ENCODE measurements at places on chromosomes 13 and 19.

DNA sequence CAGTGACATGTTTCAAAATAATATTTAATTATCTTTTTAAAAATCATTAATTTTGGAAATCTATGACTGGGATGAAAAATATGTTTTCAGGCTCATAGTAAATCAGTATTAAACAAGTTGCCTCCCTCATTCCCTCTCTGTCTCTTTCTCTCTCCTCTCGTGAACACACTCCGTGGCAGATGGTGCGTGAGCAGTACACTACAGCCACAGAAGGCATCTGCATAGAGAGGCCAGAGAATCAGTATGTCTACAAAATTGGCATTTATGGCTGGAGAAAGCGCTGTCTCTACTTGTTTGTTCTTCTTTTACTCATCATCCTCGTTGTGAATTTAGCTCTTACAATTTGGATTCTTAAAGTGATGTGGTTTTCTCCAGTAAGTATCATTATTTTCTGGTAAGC is 22.7 kb downstream of the SGCG start:
- DNase-seq, result no peak

DNA sequence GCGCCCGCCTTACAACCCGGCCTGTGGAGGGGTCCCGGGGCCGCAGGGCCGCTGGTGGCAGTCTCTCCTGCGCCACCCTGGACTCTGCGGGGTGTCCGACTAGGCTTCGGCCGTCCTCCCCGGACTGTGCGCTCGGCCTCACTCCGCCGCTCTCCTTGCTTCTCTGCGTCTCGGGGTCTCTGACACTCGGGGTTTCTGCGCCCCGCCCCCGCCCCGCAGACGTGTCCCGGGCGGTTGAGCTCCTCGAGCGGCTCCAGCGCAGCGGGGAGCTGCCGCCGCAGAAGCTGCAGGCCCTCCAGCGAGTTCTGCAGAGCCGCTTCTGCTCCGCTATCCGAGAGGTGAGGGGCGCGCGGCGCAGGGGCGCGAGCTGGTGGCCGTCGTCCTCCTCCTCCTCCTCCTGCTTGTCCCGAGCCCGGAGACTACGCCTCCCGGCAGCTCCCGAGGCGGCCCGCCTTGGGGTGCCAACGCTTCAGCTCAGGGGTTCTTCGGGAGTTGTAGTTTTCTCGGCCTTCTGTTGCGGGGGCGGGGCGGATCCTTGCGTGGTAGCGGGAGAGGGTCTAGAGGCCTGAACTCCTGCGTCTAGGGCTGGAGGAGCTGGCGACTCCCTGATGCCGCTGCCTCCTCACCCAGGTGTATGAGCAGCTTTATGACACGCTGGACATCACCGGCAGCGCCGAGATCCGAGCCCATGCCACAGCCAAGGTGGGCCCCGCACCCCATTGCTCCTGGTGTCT is 627 bp downstream of the LIN7B start:
- no peak for DNase-seq

- DNase-seq, result no peak
Observed at GRCh38 chr19:16444269-16444600, 27.5 kb downstream of the EPS15L1 start.

DNA sequence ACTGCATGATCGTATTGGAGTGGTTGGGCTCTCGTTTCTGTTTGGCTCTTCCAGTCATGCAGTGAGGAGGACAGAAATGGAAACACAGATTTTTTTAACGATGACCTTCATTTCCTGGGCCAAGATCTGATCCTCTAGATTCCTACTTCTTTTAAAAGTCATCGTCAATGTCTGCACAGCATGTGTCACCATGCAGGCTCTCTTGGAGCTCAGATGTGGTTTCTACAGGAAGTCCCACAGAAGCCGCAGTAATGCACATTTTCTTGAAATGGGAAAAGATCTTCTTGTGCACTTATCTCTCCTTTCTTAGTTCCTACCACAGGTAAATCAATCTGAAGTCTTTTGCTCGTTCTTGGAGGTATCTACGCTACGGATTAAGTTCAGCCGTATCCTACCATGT is 626.9 kb downstream of the EFNB2 start:
- no peak for DNase-seq

DNA sequence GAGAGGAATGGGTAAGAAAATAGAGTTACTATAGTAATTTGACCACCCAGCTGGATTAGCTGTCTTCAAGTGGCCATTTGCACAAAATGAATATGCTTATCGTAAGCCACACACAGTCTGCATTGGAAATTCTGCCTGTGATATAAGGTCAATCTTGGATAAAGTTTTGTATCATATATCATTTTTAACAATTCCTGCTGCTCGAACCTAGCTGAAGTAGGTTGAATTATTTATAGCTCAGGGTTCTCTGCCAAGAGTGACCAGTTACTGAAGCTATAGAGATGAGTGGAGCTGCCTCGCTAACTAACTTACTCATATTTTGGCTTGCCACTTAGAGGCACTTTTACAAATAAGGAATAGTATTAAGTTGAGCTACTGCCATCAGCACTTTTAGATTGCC is 220.9 kb downstream of the RGCC start:
- DNase-seq, result no peak

GRCh38 chr13:48531416-48532255 is 1.2 kb downstream of the RCBTB2 start:
- no peak for DNase-seq

GRCh38 chr19:3606690-3607289 is at the start of gene TBXA2R:
Gene TBXA2R (minus strand): TSS chr19:3606875. CDS start chr19:3600634, 6,241 bp downstream.
- DNase-seq, result no peak

DNA sequence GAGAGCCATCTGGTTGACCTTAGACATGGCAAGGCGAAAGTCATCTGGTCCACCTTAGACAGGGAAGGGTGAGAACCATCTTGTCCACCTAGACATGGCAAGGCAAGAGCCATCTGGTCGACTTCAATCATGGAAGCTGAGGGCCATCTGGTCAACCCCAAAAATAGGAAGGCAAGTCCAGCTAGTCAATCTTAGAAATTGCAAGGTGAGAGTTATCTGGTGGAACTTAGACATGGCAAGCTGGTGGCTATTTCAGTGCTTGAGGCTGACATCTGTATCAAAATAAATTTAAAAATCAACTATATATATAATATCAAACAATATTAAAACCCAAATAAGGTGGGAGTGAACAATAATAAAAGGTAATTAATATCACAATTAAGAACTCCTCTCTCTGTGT is 83.9 kb downstream of the ZNF726 start:
- DNase-seq, result no peak

DNA sequence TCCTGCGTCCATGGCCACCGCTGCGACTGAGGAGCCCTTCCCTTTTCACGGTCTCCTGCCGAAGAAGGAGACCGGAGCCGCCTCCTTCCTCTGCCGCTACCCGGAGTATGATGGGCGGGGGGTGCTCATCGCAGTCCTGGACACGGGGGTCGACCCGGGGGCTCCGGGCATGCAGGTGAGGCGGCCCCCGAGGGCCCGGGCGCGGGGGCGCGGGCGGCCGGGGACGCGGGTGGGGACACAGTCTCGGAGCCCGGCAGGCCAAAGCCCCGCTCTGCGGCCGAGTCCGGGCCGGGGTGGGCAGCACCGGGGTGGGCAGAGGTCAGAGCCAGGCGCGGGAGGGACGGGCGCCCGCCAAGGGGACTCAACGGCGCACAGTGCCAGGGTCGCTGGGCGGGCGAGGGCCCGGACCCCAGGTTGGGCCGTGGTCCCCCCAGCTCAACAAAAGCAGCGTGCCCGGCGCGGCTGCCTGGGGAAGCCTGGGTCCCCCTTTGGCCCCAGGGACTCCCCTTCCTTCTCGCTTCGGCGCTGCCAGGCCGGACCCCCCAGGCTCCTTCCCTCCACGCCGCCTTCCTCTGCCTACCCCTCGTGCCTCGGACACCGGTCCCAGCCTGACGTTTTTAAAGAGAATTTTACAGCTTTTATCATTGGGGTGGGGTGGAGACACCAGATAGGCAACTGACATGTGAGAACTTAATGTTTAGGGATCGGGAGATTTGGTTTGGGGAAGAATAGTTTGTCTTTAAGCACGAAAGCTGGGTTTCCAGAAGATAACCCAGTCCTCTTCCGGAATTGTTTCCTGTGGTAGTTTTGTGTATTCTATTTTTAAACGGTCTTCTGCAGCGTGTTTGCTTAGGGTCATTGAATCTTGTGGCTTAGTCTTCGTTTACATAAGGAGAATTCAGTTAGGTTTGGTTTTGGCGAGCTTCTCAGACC is 509 bp downstream of the TPP2 start:
- DNase-seq, result no peak

DNA sequence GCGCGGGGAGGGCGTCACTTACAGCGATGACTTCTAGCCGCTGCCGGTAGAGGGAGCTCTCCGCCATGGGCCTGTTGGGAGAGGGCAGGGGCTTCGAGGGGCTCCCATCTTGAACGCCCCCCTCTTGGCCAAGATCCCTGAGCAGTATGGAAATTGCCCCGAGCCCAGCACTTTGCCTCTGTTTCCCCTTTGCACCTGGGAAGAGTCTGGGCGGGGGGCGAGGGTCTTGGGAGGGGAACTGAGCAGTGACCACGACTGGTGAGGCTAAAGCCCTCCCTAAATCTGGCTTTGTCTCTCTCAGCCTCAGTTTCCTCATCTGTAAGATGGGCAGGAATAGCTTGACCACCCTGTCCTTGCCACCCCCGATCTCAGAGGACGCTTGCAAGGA is 2.8 kb downstream of the PALM3 start:
- DNase-seq, result no peak

GRCh38 chr13:20713751-20714150 is 10.3 kb downstream of the IL17D start:
- no peak for DNase-seq

GRCh38 chr13:36787181-36787580 is 31.8 kb upstream of the RFXAP start:
- DNase-seq, result no peak

DNA sequence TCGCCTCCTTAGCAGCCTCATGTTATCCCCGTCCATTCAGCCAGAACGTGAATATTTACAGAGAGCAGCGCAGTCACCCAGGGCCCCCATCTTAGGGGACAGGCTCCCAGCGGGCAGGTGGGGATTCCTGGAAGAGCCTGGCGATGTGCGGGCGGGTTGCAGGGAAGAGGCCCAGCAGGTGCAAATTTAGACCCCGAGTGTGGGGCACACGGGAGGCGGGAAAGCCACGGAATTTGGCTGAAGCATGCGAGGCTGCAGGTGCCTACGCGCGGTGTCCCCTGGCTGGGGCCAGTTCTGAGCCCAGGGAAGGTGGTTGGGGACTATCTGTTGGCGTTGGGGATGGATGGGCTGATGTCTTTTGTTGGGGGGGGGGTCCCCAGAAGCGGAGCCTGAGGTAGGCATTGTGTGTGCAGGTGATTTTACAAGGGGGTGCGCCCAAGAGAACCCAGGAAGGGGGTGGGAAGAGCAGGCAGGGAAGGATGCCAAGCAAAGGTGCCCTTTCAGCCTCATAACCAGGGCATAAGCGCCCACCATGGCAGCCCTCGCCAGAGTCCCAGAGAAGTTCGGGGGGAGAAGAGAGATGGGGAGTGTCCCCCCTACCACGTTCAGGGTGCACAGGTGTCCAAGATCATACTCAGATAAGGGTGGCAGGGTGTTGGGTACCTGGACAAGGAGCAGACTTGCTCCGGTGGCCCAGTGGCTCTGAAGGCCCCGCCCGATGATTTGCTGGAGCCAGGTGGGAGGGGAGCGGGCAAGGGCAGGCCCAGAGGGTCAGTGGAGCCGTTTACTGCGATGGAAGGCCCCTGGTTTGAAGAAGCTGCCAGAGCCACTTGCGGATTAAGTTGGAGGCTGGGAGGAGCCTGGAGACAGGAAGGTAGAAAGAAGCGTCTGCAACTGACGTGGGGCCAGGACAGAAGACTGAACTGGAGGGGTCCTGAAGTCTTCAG is 1.2 kb downstream of the TPGS1 start:
- no peak for DNase-seq

DNA sequence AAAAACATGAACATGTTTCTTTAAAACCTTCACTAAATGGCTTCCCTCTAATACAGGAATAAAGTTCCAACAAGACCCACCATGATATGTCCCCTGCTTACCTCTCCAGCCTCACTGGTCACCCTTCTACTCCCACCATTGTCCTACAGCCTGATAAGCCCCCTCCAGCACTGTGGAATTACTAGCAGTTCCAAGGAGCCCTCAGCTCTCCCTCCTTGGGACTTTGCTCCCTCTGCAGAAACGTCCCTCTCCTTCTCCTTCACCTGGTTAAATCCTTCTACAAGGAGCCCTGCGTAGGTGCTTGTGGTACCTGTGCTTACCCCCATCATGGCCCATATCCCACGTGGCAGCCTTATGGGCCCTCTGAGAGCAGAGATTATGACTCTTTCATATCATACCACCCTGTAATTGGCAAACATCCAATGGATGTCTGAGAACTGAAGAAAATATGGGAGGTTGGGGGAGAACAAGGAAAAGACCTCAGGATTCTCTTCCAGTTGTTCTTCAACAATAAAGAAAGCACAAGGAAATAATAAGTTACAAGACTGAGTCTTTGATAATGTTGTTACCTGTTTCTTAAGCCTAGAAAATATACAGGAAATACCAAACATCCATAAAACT is 26.1 kb upstream of the DOCK9 start:
- DNase-seq, result no peak

- DNase-seq, result no peak
Observed at GRCh38 chr19:13633109-13633508, 126.8 kb upstream of the CACNA1A start.

DNA sequence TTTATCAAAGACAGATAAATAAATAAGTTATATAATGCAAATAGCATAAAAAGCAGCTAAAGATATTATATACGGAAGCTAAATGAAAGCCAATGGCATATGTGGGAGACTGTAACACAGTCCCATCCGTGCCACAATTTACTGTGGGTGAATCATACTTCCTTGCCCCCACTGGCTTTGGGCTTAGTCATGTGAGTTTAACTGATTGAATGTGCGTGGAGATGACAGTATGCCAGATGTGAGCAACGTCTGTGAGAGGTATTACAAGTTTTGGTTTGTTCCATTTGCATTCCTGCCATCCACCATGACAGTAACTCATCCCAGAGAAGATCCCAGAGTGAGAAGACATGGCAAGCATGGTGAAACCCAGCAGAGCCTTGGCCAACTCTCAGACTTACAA is 340.0 kb downstream of the SUCLA2 start:
- DNase-seq, result no peak

DNA sequence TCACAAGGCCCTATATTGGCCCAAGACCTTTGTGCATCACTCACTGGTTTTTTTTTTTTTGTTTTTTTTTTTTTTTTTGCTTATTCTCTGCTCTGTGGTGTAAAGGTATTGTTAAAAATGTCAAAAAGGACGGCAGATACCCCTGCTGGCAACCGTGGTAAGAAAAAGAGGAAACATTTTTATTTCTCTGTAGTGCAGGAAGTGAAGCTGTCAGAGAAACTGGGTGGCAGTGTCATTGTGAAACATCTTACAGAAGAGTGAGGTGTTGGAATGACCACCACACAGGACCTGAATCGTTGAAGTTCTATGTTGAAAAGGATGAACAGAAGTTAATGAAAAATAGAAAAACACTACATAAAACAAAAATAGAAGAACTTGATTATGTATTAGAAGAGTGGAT is 346.4 kb downstream of the FGF9 start:
- DNase-seq, result no peak

- DNase-seq, result no peak
Observed at GRCh38 chr13:32829269-32829668, 187.0 kb upstream of the KL start.

Data from iPS DF 6.9 (cell line).